ENCODE measurements at places on chromosomes 3 and 15.

GRCh38 chr3:78990156-78990555, 777.6 kb downstream of the ROBO1 start:
- DNase-seq, result no peak

GRCh38 chr3:9976721-9977709, 9.6 kb downstream of the EMC3 start:
- DNase-seq, result peak; percentile 52

DNA sequence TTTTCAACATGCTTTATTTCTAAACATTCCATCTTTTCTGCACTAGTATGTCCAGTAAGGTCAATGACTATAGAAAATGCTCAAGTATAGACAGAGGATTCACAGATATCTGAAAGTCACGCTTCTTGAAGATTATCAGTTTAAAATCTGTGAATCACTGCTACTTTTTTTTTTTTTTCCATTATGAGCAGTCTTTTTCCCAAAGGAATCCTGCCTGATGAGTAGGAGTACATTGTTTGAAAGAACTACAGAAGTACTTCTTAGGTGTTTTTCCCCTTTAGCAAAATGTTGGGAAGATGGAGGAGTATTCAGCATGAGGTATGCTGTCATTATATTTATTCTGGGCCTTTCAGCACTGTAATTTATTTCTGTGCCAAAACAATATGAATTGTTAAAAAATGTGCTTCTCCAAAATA, 266.2 kb downstream of the NLGN1 start:
- DNase-seq, result no peak

GRCh38 chr3:145704020-145704419, 457.0 kb downstream of the PLOD2 start:
- DNase-seq, result no peak

- DNase-seq, result no peak
Observed at GRCh38 chr3:71547249-71548198, 36.0 kb downstream of the FOXP1 start.

DNA sequence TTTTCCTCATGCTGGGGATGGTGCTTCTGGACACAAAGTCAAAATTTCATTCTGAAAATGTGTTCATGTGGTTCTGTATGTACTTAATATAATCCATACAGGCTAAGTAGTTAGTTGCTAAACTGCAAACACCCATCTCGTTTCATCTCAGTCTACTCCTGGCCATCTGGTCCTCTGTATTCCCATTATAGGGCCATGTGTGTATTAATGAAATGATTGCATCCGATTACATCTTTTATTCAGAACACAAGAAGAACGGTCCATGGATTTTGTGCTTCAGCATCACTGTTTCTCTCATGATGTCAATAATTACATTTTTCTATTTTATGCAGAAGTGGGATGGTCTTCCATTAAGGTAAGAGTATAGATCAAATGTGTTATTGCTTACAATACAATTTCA, 6.1 kb upstream of the GJD2 start:
- DNase-seq, result no peak

- DNase-seq, result no peak
Observed at GRCh38 chr3:58291671-58292338, 14.2 kb upstream of the RPP14 start.
